ENCODE measurements at places on chromosomes 6 and 20.

DNA sequence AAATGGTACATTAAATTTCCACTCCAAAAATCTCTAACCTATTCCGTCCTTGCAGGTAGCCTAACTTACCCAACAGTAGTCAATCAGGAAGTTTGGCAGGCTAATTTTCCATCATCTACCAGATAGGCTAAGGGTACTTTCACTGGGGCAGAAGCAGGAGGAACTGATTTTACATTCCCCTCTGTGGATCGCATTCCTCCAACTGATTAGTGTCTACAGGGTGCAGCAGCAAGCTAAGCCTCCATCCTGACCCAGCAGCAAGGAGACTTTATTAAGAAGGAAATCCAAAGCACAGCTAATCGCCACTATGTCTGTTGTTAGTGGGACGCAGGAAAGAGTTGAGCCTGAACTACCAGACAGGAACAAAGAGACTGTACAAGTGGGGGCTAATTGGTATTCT, 143.2 kb upstream of the RUNX2 start:
- no peak for DNase-seq

DNA sequence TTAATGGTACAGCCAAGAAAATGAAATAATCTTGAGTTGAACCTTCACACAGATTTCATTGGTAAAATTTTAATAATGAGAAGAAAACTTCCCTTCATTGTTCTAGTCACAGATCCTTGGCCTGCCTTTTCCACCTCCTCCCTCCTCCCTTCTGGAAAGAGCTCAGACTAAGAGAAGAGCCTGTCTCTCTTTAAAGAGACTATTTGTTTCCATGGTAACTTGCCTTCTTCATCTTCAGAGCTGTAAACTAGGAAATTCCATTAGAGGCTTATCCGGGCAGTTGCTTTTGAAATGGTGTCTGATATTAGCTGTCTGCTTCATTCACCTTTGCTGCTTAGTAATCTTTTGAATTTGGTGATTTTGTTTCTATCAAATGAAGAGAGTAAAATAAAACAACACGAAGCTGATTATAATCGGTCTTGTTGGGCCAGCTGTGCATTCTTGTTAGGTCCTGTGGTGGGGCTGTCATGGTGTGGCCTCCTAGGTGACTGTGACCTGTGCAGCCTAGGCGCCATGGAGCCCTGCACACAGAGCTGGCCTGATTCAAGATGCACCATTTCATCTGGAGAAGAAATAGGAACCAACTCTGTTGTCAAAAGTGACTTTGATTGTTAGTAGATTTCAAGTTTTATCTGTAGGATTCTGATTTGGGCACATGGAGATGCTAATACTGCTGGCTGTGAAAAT, 96.7 kb downstream of the MAP3K7 start:
- no peak for DNase-seq

DNA sequence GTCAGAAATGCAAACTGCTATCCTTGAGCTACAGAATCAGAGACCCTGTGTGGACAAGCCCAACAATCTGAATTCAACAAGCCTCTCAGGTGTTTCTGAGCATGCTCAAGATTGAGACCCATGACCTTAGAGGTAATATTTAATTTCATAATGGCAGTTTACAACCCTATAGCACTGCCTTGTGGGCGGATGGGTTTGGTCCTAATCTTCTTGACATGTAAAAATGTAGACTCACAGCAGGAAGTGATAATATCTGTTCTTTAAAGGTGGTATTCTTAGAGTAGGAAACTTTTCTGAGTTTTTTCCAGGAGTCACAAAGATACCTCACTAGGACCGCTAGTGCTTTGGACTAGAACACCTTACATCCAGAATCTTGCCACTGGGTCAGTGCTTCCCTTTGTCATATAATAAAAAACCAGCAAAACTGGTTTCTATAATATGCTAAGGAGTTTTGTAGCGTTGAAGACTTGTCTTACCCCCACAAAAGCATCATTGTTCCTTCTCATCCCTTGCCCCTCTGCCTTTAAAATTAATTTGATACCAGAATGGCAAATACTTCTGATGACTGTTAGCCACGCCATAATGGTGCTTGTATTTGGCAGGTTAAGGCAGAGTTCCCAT, 52.6 kb downstream of the E2F3 start:
- DNase-seq, result no peak

GRCh38 chr6:155738602-155739105, 283.0 kb upstream of the NOX3 start:
- DNase-seq, result no peak

- no peak for DNase-seq
Observed at GRCh38 chr20:57507477-57507876, 17.5 kb downstream of the CTCFL start.

DNA sequence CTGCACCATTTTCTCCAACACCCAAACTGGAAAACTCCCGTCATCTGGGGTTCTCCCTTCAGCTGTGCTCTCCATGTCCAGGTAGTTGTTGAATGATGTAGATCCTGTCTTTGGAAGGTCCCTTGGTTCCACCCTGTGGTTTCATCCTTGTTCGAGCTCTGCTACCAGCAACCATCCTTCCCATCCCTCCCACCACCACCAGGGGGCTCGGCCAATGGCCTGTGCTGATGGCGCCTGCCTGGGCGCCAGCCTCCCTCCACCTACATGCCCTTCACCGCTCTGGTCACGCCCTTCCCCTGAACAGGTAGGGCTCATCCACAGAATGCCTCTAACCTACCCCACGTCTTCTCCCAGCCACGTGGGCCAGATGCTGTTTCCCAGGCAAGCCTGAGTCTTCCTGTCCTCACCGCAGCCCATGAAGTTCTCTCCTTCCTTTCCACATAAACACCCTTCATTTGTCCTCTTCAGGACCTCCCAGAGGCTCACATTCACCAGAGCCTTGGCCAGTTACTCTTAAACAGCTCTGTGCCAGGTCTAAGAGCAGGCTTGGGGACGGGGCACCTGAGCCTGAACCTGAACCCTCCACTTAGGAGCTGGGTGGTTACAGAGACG, 75.1 kb upstream of the DUSP22 start:
- DNase-seq, result peak; percentile 23

All from DND-41 (cell line).